ENCODE measurements at places on chromosomes 5 and 9.
A peak's percentile ranks its signal among the peaks of the same experiment; 100 is the strongest.

- no peak for DNase-seq
These were observed 974 bp upstream of the SLC12A2 start for GRCh38 chr5:128082551-128083032.

DNA sequence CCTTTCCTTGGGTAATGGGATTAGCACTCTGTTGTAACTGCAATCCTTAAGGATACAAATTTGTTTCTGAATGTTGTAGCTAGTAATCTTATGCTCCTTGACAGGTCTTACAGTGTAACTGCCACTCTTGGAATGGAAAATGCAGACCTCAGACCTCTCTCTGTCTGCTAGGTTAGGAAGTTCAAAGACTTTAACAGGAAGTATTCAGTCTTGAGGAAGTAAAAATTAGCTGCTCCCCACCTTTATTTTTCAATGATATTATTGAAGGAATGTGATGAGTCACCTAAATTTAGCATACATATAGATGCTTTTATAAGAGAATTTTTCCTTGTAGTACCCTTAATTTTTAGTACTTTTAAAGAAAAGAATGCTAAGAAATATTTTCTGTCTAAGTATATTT, 71.5 kb downstream of the PAM start:
- DNase-seq = no peak

- no peak for DNase-seq
These were observed 128.5 kb upstream of the VLDLR start for GRCh38 chr9:2493109-2493508.

DNA sequence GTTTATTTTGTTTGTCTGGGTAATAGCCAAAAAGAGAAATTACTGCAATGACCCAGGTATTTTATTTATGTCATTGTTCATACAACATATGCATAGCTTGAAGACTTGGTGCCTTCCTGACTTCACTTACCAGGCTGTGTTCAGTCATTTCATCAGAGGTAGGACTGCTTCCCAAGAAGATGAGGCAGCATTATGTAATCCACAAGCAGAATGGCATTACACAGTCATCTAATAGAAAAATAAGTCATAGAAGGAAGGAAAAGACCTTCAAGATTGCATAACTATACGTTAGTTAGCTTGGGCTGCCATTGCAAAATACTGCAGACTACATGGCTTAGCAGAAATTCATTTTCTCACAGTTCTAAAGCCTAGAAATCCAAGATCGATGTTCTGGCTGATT, 167.5 kb downstream of the NMUR2 start:
- DNase-seq = no peak

GRCh38 chr9:16918920-16919319, 48.5 kb upstream of the BNC2 start:
- DNase-seq = no peak

DNA sequence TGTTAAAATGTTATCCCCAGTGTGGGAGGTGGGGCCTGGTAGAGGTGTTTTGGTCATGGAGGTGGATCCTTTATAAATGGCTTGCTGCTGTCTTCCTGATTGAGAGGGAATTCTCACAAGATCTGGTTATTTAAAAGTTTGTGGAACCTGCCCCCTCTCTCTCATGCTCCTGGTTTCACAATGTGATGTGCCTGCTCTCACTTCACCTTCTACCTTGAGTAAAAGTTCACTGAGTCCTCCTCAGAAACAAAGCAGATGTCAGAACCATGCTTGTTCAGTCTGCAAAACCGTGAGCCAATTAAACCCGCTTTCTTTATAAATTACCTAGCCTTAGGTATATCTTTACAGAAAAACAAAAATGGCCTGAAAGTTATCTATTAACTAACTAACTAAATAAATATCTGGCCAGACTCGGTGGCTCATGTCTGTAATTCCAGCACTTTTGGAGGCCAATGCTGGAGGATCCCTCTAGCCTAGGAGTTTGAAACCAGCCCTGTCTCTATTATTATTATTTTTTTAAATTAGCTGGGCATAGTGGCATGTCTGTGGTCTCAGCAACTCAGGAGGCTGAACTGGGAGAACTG, 1067.4 kb downstream of the CDH9 start:
- DNase-seq = no peak

DNA sequence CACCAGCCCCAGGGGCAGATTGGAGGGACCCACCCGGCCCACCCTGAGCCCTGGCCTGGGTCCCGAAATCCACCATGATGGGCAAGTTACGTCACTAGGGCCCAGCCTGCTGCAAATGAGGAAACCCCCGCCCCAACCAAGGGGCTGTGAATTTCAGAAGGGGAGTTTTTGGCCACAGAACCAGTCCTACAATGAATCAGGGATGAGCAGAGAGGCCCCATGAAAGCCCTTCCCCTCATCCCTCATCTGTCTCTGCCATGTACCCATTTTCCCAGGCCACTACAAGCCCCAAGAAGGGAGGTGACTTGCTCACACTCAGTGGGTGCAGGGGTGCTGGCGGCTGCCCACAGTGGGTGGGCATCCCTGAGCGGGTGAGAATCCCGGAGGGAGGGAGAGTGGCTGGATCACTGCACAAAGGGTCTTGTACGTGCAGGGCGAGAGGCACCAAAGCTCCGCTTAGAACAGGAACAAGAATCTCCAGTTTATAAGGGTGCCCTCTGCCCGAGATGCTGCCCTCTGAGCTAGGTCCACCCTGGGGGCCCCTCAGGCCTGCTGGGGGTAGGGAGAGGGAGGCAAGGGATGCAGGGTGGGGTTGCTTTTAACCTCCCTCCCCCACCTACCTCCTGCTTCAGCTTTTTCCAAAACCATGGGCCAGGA, 10.4 kb upstream of the TCF7 start:
- DNase-seq = no peak

- no peak for DNase-seq
These were observed 10.6 kb downstream of the CDKN2A start for GRCh38 chr9:21983561-21983935.

GRCh38 chr9:91815896-91816295, 134.1 kb downstream of the ROR2 start:
- DNase-seq = no peak

DNA sequence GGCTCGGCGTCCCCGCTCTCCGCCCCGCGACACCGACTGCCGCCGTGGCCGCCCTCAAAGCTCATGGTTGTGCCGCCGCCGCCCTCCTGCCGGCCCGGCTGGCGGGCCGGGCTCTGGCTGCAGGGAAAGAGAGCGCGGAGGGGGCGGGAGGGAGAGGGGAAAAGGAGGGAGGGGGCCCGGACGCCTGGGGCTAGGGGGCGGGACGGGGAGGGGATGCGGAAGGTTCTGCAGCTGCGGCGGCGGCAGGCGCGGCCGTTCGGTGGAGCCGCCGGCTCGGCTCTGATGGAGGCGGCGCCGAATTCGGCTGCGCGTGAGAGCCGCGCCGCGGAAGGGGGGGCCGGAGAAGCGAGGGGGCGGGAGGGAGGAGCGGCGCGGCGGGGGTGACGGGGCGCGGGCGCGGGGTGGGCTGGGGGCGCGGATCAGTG, at the start of gene MARCHF11:
Gene MARCHF11, minus strand, starts transcription at position 281 of the 425 bp plus-strand sequence. Its CDS starts 216 bp downstream, at position 65.
- DNase-seq = no peak

DNA sequence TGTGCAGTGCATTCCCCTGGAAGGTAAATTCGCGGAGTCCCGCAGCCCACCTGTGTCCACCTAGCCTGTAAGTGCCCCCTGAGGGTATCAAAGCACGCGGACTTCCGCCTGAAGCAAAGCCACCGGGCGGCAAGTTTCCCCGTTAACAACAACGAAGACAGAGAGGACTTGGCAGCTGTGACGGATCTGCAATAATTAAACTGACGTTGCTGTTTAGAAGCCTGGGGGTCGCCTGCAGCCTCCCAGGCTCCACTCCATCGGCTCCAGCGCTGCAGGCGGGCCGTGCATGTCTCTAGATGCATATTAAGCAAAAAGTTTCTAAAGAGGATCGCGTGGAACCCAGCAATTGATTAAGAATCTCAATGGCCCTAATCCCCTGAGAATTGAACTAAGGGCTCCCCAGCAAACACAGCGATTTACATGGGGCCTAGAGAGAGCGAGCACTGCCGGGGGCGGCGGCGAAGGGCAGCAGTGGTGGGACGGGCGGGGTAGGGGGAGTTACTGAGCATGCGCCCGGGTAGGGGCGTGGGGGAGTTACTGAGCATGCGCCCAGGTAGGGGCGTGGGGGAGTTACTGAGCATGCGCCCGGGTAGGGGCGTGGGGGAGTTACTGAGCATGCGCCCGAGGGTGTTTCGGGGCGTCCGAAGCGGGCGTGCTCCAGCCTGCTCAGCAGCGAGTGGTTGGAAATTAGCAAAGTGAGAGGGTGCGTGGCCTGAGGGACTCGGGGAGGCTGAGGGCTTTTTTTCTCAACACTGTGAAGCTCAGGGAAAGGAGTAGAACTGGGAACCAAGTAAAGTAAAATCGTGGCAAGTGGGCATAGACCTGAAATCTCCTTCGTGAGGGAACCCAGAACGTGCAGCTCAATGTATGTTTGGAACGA, 255.2 kb downstream of the DOCK8 start:
- DNase-seq = peak; percentile 91

DNA sequence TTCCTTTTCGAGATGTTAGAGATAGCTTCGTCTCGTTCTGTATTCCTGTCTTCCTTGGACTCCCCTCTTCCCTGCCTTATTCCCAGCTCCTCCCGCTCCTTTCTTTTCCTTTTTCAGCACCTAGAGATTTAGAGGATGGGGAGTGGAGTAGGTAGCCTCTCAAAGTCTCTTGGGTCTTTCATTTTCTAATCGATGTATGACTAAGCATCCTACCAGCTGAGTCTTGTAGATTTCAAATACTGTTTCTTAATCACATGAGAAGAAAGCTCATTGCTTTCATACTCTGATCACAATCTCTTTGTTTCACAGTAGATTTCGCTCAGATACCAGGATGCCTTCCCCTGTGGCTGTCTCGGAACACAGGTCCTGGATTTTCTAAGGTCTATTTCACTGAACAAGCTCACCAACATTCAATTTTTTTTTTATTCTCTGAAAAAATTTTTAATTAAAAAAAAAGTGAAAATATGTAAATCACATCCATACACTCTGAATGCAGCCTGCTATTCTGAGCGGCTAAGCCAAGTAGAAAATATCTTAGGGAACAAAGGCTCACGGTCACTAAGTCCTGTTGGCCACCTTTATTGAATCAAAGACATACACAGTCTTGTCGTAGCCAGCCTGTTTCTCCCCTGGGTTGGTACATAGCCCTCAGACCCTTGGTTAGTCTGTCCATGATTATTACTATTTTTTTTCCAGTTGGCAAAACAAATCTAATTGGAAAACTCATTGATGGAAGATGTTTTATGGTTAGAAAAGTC, 413.8 kb downstream of the KDM4C start:
- DNase-seq = no peak

DNA sequence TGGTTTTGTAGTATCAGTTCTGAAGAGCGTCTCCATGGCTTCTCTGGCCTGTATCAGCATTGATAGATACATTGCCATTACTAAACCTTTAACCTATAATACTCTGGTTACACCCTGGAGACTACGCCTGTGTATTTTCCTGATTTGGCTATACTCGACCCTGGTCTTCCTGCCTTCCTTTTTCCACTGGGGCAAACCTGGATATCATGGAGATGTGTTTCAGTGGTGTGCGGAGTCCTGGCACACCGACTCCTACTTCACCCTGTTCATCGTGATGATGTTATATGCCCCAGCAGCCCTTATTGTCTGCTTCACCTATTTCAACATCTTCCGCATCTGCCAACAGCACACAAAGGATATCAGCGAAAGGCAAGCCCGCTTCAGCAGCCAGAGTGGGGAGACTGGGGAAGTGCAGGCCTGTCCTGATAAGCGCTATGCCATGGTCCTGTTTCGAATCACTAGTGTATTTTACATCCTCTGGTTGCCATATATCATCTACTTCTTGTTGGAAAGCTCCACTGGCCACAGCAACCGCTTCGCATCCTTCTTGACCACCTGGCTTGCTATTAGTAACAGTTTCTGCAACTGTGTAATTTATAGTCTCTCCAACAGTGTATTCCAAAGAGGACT, 1.5 kb downstream of the GPR21 start:
- DNase-seq = peak; percentile 90

GRCh38 chr5:149453618-149454415, 74.7 kb upstream of the IL17B start:
- DNase-seq = no peak

- no peak for DNase-seq
These were observed 139.6 kb downstream of the MTX3 start for GRCh38 chr5:79851391-79851863.
